ENCODE measurements at places on chromosomes 1 and 21.
A peak's percentile ranks its signal among the peaks of the same experiment; 100 is the strongest.

- DNase-seq = no peak
These were observed 127.2 kb downstream of the ZSCAN20 start for GRCh38 chr1:33599516-33600115.

GRCh38 chr1:2789164-2789985 lies 12.1 kb downstream of the TTC34 start:
- no peak for DNase-seq

GRCh38 chr1:207015791-207016190 lies 16.8 kb downstream of the C1orf116 start:
- DNase-seq = no peak

- DNase-seq = no peak
These were observed 17.4 kb downstream of the MAST2 start for GRCh38 chr1:45820788-45821187.

GRCh38 chr1:245220381-245220985 lies 65.7 kb downstream of the KIF26B start:
- no peak for DNase-seq

DNA sequence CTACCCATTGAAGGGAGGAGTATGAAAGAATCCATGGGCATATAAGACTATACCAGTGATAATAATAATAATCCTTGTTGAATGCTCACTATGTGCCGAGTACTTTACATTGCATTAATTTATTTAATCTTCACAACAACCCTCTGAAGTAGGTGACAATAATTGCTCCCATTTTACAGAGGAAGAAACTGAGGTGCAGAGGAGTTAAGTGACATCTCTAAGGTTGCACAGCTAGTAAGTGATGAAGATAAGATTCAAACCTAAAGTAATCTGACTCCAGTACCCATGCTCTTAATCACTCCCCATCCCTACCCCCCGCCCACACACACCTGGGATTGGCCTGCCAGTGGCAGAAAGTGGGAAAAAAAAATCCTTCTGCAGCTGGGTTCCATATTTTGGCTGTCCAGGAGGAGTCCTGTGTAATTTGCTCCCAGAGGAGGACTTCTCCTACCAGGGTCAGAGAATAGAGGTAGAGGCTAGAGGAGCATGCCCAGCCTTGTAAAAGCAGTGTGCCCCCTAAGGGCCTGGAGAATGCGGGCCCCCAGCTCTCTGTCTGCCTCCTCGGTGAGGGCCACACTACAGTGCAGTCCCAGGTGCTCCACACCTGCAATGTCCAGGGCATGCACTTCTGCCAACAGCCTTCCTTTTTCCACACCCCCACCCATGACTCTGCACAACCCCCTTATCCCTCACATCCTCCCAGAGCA lies 57.8 kb downstream of the TMEM53 start:
- DNase-seq = no peak

- DNase-seq = no peak
These were observed 12.8 kb upstream of the ZSCAN20 start for GRCh38 chr1:33459691-33460090.

- DNase-seq = no peak
These were observed 27.3 kb upstream of the THEM4 start for GRCh38 chr1:151936653-151937052.

GRCh38 chr1:10692401-10693021 lies 103.9 kb downstream of the CASZ1 start:
- DNase-seq = peak; percentile 62
